Stimulated activated CD8-positive, alpha-beta memory T cell treated with anti-CD3 and anti-CD28 coated beads, Interleukin-4, amount 100 ng/mL, for 1 hour (primary cell): ENCODE measurements at places on chromosomes 1 and 21.

DNA sequence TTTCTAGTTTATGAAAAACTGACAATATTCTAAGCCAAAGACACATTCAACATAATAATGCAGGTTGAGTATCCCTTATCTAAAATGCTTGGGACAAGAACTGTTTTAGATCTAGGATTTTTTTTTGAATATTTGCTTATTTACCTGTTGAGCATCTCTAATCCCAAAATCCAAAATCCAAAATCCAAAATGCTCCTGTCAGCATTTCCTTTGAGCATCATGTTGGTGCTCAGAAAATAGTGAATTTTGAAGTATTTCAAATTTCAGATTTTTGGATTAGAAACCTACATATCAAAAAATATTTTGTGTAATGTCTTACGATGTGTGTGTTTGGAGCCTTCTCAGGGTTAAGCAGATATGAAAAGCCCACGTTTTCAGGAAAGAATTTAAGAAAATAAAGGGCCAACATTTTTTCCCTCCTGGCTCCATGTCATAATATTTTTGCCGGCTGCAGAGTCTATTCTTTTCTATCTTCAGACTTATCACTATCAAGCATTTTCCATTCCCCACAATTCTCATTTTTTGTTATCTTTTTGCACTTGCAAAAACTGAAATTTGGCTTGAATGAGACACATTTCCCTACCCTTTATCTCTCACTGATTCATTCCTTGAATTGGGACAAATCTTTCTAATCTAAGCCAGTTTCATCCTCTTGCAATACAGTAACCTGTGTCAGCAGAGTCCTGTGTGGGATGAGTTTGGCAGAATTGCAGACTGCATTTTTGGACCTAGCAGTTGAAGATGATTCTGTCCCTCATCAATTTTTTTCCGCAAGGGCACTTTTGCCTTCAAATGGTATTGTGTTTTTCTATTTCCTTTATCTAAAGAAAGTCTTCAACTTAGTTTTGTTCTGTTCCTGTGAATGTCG is 233.9 kb downstream of the DISC1 start:
- no peak for DNase-seq

GRCh38 chr1:38301040-38301439 is 254.4 kb upstream of the POU3F1 start:
- no peak for DNase-seq

DNA sequence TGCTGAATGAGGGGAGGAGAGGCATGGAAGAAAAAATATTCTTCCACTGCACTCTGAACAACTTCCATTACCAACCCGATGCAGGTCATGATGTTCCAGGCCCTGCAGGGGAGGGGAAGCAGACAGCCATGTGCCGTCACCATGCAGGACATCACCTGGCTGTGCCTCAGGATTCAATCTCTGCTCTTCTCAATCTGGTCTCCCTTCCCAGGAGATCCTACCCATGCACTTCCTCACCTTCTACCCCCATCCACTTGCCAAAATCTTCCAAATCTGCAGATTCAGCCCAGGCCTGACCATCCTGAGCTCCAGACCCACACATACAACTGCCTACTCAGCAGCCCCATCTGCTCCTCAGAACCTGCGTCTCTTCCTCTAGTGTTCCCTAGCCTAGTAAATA is 5.8 kb upstream of the PAQR6 start:
- no peak for DNase-seq

DNA sequence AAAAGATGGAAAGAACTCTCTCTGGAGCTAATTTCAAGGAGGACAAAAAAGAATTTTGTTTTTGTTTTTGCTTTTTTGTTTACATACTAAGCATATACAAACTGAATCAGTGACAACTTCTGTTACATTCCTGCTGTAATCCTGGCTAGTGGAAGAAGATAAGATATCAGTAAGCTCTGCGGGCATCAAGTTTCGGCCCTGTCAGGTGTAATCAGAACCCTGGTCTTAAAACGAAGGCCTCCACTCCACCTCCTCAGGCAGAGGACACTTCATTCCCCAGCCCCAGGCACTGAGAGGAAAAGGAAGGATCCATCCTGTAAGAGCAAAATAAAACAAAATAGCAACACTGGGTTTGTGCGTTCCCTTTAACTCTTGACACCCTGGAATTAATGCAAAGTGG is 88.9 kb upstream of the ARHGAP29 start:
- no peak for DNase-seq

- no peak for DNase-seq
These were observed 4.8 kb downstream of the ETV3 start for GRCh38 chr1:157133426-157133825.
